ENCODE measurements at places on chromosomes 16 and 17.

- DNase-seq = peak; percentile 29
Observed at GRCh38 chr17:7156342-7156940, 22.7 kb downstream of the ASGR1 start.

DNA sequence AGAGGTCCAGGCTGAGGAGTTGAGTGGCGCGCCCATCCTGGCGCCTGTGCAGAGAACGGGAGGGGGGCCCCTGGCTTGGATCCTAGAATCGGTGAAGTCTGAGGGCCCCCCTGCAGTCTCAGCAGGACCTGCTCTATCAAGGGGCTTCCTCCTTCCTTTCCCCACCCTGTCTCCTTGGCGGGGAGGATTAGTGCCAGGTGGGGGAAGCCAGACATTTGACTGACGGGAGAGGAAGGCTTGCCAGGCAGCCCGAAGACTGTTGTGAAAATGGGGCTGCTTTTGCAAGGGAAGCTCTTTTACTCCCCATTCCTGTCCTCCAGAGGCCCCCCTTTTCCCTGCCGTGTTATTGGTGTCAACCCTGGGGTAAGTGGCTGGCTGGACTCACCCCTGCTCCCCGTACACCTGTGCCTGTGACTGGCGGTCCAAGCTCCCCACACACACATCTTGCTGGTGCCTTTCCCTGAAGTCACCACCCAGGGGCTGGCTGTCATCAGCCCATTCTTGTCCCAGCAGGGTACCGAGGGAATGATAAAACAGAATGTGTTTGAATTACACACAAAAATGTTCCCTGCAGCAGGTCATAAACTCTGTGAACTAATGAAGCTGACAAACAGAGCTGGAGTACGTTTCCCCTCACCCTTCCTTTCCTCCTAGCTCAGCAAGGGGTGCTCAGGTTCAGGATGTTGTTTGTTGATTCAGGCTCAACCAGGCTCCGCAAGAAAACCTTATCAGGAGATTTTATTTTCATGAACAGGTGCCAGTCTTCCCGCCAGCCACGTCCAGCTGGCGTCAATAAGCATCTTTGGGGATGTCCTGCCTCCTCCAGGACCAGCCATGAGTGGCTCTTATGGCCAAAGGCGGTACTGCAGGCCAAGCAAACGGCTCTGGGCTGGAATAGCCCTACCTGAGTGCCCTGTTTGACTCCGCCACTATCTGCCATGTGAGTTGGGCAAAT lies 4.4 kb upstream of the ARMC7 start:
- DNase-seq = peak; percentile 34

DNA sequence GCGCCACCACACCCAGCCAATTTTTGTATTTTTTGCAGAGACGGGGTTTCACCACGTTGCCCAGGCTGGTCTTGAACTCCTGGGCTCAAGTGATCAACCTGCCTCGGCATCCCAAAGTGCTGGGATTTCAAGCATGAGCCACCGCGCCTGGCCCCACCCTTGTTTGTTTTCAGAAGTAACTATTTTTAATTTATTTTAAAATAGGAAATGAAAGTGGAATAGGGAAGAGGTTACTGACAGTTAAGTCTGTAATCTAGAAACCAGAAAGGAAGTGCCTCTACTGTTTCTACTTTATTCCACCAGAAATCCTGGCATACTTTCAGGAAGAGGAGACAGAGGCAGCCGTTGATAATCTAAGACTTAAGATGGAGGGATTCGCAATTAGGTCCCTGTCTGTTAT lies 225.6 kb downstream of the TANC2 start:
- DNase-seq = no peak

GRCh38 chr17:42517516-42517915 lies 18.5 kb upstream of the NAGLU start:
- DNase-seq = peak; percentile 94

- peak; percentile 86 for DNase-seq
Observed at GRCh38 chr16:76386784-76387183, 109.6 kb downstream of the CNTNAP4 start.

DNA sequence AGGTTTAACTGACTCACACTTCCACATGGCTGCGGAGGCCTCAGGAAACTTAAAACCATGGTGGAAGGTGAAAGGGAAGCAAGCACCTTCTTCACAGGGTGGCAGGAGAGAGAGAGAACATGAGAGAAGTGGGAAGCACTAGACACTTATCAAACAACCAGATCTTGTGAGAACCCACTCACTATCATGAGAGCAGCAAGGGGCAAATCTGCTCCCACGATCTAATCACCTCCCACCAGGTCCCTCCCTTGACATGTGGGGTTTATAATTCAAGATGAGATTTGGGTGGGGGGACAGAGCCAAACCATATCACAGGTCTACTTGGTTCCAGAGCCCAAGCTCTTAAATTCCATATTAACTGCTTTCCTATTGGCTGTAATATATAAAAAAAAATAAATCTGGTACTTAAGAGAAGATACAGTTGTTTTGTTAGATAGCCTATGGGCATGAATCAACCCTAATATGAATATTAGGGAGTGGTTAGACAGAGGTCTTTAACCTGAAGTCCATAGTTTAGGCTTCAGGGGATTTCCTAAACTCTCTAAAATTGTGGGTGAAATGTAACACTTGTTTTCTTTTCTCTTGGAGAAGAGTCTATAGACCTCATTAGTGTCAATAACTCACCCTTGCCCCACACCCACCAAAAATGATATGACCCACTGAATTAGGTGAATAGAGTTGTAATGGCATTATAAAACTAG lies 56.7 kb downstream of the SKAP1 start:
- DNase-seq = no peak

GRCh38 chr17:66945147-66945835 lies 19.2 kb upstream of the CACNG4 start:
- peak; percentile 14 for DNase-seq

- no peak for DNase-seq
Observed at GRCh38 chr17:27889711-27890251, 3.4 kb downstream of the LYRM9 start.

DNA sequence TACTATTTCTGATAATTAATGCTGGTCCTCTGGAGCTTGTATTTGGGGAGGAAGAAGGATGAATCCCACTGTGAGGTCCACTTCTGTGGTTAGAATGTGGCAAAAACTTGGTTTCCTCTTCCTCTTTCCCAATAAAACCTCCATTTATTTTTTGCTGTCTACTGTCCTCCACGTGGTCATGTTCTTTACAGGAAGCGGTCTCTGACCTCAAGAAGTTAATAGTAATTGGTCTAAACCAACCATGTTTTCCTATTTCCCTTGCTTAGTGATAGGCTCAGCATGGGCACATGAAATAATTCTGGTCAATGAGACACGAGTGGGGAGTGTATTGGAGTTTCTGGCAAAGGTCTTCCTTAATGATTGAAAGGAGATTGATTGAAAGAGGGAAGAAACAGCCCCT lies 33.9 kb downstream of the CHP2 start:
- DNase-seq = no peak

DNA sequence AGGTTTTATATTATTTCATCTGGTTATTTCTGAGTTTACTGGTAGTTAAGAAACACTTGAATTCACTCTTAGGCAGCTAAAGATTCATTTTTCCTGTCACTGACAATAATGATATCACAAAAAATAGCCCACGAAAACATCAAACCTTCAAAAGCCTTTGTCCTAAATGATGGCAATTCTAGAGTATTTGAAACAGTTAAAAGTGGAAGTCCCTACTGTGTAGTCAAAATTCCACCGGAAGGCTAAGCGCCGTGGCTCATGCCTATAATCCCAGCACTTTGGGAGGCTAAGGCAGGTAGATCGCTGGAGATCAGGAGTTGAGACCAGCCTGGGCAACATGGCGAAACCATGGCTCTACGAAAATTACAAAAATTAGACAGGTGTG lies 103.5 kb downstream of the HIC1 start:
- DNase-seq = no peak

DNA sequence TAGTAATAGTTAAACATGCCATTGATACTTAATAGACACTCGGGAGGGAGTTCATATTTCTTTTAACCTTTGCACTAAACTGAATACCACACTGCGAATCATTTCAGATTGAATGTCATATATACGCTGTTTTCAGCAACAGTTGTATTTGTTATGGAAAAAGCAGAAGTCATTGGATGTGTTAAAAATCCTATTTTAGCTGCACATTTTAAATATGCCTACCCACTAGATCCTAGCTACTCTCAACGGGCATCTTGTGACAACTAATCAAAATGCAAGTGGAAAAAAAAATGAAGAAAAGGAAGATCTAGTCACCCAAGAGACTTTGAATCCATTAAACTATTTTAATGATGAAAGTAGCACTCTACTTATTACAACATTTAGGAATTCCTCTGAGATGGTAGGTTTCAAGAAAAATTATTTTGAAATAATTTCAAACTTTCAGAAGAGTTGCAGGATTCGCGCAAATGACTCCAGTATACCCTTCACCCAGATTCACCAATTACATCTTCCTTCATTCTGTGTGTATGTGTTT lies 51.4 kb upstream of the MNT start:
- no peak for DNase-seq

- DNase-seq = no peak
Observed at GRCh38 chr17:49123061-49123460, 9.5 kb upstream of the B4GALNT2 start.

DNA sequence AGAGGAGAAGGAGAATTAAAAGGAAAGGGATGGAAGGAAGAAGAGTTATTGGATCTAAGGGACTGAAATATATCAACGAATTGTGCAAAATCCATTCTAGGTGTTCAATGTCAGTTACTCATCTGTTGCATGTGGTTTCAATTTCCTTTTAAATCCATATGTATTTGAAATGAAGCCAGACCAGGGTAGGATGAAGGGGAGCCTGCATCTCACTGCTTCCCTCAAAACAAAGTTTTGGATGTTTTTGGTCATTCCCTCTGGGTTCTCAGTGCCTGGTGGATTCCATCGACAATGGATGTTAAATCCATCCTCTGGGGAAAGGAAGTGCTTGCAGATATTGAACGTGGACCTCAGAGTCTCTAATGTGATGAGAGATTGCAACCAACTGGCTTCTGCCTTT lies 103.5 kb upstream of the XYLT1 start:
- DNase-seq = peak; percentile 20

GRCh38 chr16:54347961-54348360 lies 61.4 kb upstream of the IRX3 start:
- no peak for DNase-seq

DNA sequence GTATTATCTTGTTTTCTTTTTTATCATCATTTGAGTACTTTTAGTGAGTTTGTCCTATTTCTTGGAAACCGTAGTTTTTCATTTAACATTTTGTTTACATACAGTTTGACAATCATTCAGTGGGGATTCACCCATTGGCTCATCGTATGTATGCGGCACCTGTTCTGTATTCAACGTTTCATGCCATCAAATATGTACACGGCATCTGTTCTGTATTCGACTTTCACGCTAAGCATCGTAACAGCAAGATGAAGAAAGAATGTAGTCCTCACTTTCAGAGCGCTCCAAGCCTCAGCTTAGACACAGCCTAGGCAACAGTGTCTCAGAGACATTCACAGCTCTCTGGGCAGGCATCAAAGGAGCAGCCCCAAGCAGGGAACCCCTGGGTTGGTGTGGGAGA lies 177.2 kb upstream of the CHMP6 start:
- no peak for DNase-seq
